ENCODE measurements at places on chromosomes 3 and 15. TPM values are rescaled to one million over a fixed set of nuclear protein-coding genes. Genes with fewer than 3 reads are reported as not detected.

DHFR2 gene
- total RNA-seq: 3.9 TPM

PAK6 gene
- 7.6 TPM for total RNA-seq

GOLGA8S gene
- 6.0 TPM for total RNA-seq

NR2E3 gene
- not detected for total RNA-seq

ESYT3 gene
- total RNA-seq: not detected

GABRR3 gene
- total RNA-seq: not detected

A4GNT gene
- total RNA-seq: not detected

CFAP91 gene
- total RNA-seq: not detected

CCK gene
- not detected for total RNA-seq

MRAS gene
- total RNA-seq: 4.9 TPM

RGMA gene
- total RNA-seq: not detected

GADL1 gene
- not detected for total RNA-seq

CCR5 gene
- 1.0 TPM for total RNA-seq

- peak; percentile 71 for DNase-seq
These were observed at the start of gene UBA7 for GRCh38 chr3:49813497-49814174. Gene UBA7, minus strand, starts transcription at chr3:49813953. Its CDS starts 166 bp downstream, at chr3:49813787.

GRCh38 chr3:51942603-51943450 is 664 bp downstream of the PARP3 start:
- peak; percentile 33 for DNase-seq

DNA sequence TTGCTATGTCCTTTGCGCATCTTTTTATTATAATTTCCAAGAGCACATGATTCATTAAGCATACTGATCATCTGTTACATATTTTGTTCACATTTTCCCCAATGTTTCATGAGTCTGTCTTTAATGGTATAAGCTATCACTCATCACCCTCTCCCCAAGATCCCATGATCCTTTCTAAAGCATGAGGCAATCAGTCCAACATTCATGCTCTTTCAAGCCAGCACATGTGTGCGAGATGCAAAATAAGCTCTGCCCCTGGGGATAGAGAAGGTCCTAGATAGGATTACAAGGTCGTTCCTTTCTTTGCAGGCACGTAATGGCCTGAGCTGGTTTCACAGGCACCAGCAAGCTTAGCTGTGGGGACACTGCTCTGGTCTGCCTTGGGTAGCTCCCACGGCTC is 32.2 kb upstream of the B3GNT5 start:
- DNase-seq: no peak

DNA sequence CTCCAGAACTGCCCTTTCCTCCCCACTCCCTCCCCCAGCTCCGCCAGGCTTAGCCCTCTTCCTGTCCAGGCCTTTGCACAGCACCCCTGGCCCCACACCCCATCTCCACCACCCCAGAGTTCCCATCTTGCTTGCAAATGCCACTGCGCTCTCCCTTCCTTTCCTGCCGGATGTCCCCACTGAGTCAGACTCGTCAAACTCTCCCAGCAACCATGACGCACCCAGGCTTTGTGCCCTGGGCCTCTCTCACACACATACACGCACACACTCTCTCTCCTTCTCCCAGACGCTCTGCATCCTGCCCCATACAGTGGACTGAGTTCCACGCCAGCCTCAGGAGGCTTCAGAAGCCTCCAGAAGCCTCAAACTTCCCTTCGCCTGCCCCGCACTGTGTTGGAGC is 2.8 kb upstream of the CCDC9B start:
- no peak for DNase-seq

DNA sequence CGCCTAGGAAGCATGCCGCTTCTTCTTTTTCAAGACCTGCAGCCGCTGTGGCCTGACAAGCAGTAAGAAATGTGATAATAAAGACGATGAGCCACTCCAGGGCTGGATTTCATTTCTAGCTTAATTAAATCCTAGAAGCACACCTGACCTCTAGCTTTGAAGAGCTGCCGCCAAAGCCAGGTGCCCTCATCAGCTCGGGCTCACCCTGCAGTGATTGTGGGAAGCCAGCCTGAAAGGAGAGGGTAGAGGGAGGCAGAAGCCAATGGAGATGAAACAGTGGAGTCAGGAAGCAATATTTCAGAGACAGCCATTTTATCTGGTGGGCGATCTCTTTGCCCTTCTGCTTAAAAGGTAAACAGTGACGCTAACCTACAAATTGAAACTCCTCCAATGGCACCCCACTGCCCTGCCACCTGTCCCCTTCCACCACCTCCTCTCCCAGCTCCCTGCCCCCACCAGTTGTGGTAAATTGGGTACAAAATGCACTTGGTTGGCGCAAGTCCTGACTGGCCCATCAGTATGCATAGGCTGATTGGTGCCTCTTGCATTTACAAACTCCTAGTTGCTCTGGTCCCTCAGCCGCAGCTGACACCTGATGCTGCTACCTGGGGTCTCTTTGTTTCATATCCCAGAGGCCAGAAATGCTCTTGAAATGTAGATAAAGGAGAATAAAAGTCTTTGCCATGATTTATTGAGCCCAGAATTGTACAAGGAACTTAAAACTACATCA is 385.3 kb downstream of the PDCD6IP start:
- DNase-seq: no peak

DNA sequence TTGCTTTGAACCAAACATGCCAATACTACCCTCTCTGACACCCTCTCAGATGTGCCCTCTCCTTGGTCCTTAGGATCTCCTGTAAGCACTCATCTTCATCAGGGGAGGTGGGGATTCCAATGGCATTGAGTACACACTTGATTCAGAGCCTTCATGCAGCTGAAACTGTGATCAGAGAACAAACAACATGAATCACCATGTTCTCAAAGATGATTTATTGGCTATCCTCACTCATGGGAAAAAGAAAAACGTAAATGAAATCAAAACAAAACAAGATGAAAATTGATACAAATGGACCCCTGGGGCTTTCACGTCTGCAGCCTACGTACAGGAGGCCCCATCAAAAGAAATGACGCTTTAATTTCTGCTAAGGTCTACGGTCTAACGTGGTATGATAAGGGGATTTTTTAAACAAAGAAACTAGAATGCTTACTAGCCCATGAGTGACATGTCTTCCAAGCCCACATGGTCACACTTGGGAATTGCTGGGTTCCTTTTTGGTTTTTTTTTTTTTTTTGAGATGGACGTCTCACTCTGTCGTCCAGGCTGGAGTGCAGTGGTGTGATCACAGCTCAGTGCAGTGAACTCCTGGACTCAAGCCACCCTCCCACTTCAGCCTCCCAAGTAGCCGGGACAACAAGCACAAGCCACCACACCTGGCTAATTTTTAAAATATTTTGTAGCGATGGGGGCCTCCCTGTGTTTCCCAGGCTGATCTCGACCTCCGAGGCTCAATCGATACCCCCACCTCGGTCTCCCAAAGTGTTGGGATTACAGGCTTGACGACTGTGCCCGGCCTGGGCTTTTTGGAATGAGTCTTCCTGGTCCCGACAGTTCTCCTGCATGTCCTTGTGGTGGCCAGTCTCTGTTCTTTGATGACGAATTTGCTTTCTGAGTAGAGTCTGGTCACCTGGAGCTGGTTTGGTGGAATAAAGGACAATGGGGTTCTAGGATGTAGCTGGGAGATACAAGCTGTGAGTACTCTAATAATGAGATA is 202.6 kb downstream of the XXYLT1 start:
- DNase-seq: no peak

GRCh38 chr15:23416349-23417276 is 30.4 kb downstream of the GOLGA6L2 start:
- DNase-seq: no peak

GRCh38 chr3:54982807-54983206 is 54.9 kb upstream of the LRTM1 start:
- DNase-seq: no peak

- no peak for DNase-seq
These were observed 262.7 kb upstream of the GADL1 start for GRCh38 chr3:31157047-31157694.

- no peak for DNase-seq
These were observed 619 bp downstream of the EIF2AK4 start for GRCh38 chr15:39934397-39935071.

GRCh38 chr3:12205171-12205570 is 46.5 kb upstream of the TIMP4 start:
- no peak for DNase-seq

- DNase-seq: no peak
These were observed 66.8 kb upstream of the ATP11B start for GRCh38 chr3:182726258-182727142.

DNA sequence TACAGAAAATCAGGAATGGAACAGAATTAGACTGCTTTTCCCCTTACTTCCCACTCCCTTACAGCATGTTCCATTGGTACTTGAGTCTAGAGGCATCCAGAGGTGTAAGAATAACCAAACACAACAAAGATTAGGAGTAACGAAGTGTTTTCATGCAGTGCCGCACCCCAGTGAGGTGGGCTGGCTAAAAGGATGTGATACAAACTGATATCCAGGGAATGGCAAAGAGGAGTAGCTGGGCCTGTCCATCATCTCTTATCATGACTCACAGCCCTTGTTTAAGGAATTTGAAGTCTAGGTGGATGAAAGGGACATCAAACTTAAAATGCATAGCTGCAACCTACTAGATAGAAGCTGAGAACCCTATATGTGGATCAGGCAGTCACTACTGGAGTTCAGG is 16.4 kb downstream of the SCG5 start:
- no peak for DNase-seq

GRCh38 chr15:36595611-36596010 is 16.2 kb downstream of the CDIN1 start:
- DNase-seq: no peak

GRCh38 chr3:111476701-111477100 is 65.3 kb upstream of the CD96 start:
- no peak for DNase-seq

GRCh38 chr3:2774481-2775249 is 335.5 kb downstream of the IL5RA start:
- no peak for DNase-seq

- no peak for DNase-seq
These were observed 67.5 kb downstream of the MME start for GRCh38 chr3:155147588-155147987.

DNA sequence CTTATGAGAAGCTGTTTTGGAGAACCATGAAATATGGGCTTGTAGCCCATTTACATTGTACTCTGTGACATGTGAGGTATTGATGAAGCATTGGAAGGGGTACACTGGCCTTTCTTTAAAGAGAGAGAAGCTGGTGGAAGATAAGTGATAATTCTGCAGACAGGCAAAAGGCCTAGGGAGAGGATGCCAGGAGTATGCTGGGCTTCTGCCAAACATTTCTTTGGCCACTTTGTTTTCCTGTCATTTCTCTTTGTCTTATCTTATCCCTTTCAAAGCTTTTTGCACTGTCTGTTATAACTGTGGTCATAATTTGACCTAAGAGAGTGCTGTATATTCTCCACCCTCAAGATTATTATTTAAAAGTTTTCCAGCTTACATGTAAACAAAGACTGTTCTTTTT is 109.6 kb upstream of the SEMA6D start:
- DNase-seq: no peak

- DNase-seq: no peak
These were observed 11.2 kb downstream of the PPCDC start for GRCh38 chr15:75034615-75035014.

- no peak for DNase-seq
These were observed 74.0 kb downstream of the ADAMTS7 start for GRCh38 chr15:78737187-78737820.

DNA sequence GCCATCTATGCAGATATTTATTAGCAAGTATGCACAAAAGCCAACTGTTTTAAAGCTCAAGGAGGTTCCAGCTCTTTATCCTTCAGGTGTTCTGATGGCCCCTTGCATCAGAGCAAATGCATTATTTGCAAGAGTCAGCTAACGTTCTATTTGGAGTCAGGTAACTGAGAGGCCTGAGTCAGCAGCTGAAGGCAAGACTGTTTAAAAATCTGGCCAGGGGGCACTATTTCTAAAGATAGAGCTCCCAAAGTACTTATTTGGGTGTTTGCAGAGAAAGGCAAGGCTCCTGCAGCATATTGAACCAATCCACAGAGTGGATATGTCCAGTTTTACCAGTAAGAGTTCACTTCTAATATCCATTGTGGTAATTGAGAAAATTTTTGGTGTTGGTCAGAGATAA is 146.1 kb downstream of the LRTM1 start:
- DNase-seq: no peak

DNA sequence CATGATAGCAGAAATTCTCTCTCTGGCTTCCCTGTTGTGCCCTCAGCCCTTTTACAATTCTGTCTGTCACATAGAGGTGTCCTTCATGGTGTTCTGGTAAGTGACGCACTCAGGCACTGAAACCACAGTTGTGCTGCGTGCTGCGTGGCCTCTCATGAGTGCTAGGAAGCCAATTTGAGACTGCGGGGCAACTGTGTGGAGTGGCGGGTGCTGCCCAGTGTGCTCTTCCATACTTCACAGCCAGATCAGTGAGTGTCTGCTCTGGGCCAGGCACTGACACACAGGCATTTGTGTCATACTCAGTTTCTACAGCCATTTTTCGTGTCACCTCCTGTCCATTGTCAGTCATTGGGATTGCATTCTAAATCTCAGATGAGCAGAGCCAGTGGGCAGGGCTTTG is 133.1 kb upstream of the PLXNA1 start:
- no peak for DNase-seq

- no peak for DNase-seq
These were observed 691.3 kb downstream of the ZPLD1 start for GRCh38 chr3:103126115-103126514.

DNA sequence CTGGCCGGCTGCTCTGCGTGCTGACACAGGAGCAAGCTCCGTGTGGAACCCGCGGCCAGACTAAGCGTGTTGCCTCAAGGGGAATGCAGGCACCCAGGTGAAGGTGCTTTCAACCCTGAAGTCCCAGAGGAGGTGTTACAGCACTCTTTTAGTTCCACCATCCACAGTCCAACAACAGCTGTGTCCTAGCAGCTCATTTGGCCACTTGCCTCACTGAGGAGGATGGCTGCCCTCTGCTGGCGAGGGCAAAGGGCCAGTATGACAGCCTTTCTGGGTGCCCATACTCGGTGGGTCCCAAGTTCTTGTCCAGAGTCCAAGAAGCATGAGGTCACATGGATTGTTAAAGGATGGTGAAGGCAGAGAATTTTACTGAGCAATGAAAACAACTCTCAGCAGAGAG is 87.8 kb downstream of the C3orf85 start:
- peak; percentile 3 for DNase-seq
